ENCODE measurements at places on chromosomes 1 and 21.
A peak's percentile ranks its signal among the peaks of the same experiment; 100 is the strongest.

DNA sequence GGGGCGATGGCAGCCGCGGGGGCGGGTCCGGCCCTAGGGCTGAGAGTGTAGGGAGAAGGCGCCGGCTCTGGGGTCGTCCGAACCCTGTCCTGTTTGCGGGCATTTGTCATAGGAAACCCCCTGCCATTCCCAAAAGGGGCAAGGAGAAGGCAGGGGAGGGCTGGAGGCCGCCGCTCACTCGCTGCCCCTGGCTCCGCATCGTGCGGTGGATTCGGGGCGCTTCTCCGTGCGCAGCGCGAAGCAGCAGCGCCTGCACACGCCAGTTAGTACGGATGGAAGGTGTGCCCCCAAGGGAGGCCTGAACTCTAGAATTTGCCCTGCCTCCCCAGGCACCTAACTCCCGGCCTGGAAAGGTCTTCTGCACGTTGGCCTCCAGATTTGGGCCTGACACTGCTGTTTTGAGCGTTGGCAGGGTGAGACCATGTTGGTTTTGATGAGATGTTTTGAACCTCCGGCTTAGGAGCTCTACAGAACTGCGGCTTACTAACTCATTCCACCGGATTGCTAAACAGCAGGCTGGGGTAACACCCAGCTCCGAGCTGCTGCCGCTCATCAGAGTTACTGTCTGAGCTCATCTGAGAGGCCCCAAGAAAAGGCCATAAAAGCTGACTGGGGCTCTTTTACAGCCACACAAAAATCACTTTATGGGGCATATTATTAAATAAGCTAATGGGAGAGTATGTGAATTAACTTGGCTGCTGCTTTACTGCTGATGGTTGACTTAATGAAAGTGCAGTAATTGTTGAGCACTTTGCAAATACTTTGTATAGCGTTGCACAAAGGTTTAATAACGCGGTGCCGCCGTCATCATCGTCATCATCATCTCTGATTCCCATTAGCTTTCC is 987 bp downstream of the GPR137B start:
- peak; percentile 48 for DNase-seq

- no peak for DNase-seq
Measured at GRCh38 chr1:59055908-59056719, 240.8 kb upstream of the FGGY start.

DNA sequence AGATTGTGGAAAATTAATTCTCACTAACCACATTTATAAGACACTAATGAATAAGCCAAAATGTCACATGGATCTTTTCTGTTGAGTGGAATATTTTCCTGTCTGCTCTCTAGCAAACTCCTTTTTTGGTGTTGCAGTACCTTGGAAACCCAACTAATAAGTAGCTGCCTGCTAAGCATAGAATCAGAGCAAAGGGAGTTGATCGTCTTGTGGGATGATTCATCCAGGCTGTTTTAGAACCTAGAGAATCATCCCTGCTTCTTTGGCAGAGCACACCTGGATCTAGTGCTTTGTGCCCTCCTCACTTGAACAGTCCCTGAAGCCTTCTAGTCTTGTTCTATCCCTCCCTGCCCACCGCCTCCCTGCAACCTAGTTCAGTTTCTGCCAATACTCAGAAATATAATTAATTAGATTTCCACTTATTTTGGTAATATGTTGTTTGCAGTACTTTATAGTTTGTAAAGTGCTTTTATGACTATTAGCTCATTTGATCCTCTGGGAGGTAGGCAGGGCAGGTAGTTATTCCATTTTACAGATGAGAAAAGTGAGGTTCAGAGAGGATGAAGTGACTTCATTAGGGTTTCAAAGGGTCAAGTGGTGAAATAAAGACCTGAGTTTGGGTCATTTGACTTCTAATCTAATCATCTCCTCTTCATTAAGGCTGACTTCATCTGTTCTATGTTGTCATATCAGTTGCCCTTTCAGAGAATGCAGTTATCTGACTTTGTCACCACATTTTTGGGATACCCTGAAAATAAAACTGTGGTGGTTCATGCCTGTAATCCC is 2.5 kb downstream of the AGO4 start:
- peak; percentile 21 for DNase-seq

DNA sequence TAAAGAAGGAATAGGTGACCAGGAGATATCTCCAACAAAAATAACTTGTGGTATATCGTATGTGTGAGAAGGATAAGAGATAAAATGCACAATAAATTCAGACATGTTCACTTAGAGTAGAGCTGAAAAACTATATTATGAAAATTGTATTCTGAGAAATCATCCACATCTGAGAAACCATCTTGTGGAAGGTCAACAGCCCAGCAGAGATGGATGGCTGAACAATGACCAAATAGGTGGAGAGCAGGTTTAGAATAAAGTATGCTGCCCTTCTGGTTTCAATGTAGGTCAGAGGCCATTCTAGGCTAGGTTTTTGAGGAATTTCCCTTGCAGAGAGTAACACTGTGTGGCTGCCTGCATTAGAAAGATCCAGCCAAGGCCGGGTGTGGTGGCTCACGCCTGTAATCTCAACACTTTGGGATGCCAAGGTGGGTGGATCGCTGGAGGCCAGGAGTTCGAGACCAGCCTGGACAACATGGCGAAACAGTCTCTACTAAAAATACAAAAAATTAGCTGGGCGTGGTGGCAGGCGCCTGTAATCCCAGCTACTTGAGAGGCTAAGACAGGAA is 8.8 kb upstream of the UAP1 start:
- DNase-seq = no peak

DNA sequence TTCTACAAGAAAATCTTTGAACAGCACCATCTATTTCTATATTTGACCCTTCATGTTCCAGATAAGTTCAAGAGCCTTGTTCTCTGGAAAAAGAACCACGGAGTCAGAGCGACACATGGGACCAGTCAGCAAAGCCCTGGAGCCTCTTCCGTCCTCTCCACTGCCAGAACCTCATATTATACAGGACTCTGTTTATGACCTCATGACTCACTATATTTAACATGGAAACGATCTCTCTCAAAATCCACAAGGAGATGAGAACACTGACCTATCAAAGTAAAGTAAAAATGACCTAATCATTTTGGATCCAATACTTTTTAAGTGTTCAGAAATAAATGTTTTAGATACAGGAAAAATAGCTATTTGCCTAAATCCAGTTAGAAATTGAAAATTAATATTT is 124.6 kb upstream of the KRTAP19-8 start:
- peak; percentile 40 for DNase-seq

DNA sequence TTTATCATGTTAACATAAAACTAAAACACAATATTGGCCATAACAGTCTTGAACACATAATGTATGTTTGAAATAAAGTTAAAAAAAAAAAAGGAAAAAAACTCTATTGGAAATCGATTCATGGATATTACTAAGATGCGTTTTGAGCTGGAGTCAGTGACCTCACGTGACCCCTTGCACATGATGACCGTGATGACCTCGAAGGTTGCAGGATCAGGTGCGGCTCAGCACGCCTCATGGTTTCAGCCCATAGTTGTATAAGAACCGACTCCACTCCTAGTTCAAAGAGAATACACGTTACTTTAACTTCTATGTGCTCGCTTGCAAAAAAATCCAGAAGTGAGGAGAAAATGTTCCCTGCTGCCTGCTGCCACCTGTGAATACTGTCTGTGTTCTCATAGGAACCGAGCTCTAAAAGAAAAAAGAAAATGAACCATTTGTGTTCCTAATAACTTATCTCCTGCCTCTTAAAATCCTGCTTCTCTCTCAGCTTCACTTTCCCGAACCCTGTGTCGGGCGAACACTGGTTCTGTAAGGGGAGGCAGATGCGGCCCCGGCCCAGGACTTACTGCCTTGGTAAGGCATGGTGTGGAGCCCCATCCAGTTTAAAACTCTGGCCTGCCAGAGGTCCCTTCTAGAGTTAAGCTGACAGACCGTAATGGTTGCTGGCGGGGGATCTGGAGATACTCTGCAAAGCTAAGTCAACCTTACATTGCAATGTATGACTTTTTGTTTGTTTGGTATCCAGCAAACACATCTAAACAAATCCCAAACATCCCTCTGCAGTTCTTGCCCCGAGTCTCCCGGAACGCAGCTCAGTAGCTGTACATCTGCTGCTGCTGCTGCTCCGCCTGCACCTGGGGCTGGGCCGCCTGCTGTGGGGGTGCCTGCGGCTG is 33.8 kb upstream of the RIPK4 start:
- DNase-seq = no peak

DNA sequence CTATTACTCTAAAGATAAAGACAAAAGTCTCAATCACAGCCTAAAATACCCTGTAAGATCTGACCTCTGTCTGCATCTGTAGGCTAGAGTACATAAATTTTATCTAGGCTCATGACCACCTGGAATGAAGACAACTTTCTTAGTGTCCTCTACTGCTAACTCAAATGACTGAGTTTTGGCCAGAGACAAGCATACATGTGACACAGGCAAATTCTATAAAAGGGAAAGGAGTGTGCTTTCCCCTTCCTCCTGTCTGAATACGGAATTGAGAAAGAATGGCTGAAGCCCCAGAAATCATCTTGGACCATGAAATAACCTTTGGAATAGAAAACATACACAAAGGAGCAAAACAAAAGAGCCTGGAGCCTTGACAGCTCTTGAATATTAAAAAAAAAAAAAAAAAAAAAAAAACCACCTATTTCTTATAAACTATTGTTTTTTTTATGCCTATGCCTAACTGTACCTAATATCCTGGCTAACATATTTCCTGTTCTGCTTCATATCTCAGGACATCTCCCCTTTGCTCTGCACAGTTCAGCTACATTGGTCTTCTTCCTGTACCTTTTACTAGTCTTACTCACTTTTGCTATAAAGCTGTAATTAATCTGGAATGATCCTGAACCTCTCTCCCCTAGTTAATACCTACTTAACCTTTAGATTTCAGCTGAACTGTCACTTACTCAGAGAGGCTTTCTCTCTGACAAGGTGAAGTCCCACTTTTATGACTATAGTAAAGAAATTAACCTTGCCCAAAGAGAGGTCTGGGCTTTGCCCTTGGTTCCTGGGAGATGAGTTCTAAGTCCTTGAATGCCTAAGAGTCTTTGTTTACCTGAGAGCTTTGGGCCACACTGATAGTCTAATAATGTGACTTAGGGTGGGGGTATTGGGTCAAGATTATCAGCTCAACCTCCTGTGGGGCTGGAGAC is 16.1 kb downstream of the UCHL5 start:
- no peak for DNase-seq

DNA sequence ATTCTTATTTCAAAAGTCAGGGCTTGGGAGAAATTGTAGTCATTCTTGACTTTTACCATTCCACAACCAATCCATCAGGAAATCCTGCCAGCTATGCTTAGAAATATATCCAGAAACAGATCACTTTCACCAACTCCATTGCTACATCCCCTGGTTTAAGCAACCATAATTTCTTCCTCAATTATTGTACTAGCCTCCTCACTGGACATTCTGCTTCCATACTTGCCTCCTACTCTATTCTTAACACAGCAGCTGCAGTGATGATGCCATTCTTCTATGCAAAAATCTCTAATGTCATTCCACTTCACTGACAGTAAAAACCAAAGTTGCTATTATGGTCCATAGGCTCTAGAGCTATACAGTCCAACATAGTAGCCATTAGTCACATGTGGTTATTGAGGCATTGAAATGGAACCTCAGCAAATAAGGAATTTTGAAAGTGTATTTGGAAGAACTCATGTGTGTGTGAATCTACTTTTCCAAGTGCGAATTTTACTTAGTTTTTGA is 110.7 kb upstream of the KIAA0040 start:
- no peak for DNase-seq

GRCh38 chr1:113714606-113715269 is 44.5 kb downstream of the PHTF1 start:
- DNase-seq = no peak

Data from fibroblast of skin of scalp (primary cell).